ENCODE measurements at places on chromosomes 6 and 20.

GRCh38 chr6:43768506-43768860, 1.5 kb upstream of the VEGFA start:
- no peak for DNase-seq

DNA sequence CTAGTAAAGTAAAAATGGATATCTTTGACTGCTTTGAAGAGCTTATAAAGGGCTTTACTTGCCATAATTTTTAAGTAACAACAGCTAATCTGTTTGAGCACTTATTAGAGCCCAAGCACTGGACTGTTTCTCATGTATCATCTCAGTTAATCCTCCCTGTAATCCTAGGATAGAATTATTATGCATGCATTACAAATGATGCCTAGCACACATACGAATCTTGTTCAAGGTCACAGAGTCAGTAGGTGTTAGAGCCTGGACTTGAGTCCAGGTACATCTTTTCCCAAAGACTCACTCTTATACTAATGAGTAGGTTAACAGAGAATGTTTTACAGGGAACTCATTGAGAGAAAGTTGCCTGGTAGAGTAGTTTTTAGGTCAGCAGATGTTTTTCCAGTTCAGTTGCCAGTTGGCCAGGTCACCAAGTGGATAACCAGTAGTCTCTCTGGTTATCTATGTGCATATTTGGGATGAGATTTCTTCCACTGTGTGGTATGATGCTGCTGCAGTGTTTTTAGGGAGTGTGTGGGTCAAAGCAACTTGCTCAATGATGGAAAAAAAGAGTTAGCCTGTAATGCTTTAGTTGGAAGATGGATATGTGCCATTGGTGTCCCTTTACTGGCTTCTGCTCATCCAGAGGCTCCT, 32.3 kb upstream of the LAMA4 start:
- no peak for DNase-seq

DNA sequence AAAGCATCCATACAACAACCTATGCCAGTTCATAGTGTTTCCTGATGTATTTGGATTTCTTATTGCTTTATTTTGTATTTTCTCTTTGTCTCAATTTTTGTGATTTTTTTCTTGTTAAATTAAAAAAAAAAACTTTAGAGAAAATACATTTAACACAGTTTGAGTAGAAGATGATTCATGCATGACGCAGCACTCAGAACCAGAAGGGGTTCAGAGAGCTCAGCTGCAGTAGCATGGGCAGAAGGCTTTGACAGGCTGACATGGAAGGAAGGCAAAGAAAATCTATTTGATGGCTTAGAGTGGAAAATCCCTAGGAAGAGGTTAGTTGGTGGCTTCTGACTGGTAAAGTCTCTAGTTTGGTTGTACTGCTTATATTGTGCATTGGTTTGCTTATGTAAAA, 207.2 kb upstream of the STXBP5 start:
- DNase-seq = no peak

- no peak for DNase-seq
These were observed 50.4 kb upstream of the NKX2-2 start for GRCh38 chr20:21564127-21564773.

DNA sequence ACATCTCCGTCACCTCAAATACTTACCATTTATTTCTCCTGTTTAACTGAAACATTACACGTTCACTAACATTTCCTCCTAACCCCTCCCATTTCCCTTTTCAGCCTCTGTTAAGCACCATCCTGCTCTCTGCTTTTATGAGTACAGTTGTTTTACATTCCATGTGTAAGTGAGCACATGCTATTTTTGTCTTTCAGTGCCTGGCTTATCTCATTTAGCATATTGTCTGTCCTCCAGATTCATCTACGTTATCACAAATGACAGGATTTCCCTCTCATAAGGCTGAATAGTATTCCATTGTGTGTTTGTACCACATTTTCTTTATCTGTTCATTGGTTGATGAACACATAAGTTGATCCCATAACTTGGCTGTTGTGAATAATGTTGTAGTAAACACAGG, 22.7 kb downstream of the TAF11 start:
- DNase-seq = no peak

All from GM19239 (cell line).